ENCODE measurements at places on chromosomes 3 and 15. TPM values are rescaled to one million over a fixed set of nuclear protein-coding genes. Genes with fewer than 3 reads are reported as not detected.

The NUSAP1 gene
- total RNA-seq = 204 TPM

The MST1R gene
- not detected for total RNA-seq

The PGBD4 gene
- total RNA-seq = 1.4 TPM

The C3orf80 gene
- total RNA-seq = 0.06 TPM

All from Daoy (cell line).